Right hindlimb (tissue), 1 donor: ENCODE measurements at places on chromosomes 1 and 21.

DNA sequence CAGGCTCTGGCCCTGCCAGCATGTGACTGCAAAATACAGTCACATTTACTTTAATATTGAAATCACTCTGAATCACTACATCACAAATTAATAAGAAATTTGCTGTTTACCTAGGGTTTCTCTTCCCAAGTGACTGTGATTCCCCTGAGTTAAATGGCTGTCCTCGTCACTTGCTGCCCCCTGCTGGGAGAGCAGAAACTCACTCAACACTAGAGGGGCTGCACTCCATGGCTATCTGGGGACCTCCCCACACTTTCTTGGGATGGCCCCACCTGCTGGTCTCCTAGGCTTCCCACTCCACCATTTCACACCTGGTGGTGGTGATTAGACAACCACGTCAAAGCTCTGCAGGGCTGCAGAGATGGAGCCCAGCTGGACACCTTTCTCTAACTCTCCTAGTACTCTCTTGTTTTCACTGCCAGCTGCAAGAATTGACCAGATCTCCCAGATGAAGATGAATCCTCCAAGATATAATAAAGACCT lies 63.4 kb downstream of the CD2 start:
- peak; percentile 30 for DNase-seq

DNA sequence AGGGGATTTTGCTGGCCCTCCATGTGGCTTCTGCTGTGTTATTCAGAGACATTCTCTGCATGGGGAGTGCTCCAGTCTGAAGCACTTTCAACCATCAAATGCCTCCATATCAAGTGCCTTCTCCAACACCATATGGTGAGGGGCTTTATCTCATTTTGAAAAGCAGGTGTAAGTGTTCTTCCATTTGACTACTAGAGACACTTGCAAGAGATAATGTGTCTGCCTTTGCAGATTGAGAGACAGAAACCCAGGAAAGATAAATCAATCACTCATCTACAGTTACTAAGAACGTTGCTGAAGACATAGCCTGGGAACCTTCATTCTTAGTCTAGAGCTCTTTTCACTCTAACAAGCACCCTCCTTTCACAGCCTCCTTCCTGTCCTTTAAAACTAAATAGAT lies 29.5 kb upstream of the REG4 start:
- DNase-seq, result no peak

DNA sequence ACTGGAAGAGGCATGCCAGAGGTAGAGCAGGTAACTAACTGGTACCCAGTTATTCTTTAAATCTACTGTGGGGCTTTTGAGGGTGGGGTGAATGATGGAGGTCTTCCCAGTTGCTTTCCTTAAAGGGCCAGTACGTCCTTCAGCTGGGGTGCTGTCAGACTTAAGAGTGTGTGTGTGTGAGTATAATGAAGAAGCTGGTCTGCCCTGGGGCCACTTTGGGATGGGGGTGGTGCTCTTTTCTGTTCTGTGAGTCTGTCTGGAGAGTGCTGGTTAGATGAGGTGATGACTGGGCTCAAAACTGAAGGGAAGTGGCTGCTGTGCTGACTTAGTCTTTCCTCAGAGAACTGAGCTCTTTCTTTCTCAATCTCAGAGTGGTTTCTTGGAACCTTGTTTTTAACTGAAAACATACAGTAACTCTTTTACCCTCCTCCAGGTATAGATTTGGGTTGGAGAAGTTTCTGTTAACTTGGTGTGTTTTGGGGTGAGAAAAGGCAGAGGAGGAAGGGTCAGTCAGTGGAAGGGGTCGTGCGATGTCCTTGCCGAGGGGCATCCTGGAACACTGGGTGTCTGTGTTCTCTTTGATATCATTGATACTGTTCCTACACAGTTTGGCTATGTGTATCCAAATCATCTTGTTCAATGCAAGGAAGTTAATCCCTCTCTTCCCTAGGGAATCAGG lies 746 bp downstream of the MACF1 start:
- DNase-seq, result peak; percentile 46

DNA sequence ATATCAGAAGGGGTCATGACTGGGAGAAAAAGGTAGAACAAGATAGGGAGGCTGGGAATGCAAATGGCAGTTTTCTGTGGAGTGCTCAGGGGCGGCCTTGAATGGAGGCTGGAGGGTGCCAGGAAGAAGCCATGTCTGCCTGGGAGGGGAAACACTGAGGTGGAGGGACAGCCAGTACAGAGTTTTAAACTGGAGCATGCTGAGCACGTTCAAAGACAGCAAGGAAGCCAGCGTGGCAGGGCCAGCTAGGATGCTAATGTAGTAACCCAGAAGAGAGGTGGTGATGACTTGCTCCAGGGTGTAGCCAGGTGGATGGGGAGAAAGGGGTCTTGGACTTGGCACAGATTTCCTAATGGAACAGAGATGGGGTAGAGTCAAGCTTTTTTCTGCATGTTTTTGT lies 445.8 kb upstream of the VAMP3 start:
- no peak for DNase-seq

DNA sequence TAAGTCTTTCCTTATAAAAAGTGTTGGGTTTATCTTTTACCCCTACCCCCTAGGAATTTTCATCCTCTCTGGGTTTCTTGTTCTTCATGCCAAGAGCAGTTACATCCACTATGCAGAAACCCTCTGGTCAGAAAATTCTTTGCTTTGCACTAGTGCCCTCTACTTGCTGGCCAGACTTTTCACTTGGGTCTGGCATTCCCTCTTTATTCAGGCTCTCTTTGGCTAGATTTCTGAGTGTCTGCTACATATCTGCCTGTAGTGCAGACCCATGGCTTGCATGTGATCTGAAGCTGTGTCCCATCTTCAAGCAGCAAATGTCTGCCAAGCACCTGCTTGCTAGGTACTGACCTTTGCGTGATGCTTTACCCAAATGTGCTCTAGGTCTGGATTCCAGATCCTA lies 237.0 kb downstream of the GPATCH2 start:
- no peak for DNase-seq
